ENCODE measurements at places on chromosomes 16 and 17.

DNA sequence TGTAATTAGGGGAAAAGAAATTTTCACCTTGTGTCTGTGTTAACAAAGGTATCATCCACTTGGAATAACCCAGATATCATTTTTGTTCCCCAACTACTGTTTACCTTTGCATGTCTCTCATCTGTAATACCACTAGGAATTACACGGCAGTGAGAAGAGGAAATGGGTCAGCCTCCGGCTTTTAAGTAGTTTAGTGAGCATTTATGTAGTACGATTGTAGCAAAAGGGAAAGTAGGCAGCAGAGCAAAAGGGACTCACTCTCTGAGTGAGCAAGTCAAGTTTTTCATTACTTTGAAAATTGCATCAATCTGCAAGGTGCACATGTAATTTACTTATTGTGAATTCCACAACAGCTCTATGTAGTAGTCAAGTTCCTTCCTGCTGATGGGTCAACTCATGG is 11.2 kb downstream of the PHF12 start:
- H3K27me3 ChIP-seq = no peaks in the 10 kb centered on the region
- H3K4me3 ChIP-seq = no peak overlapping the region
- no peak overlapping the region for H3K27ac ChIP-seq
- no peak for DNase-seq

- no peak overlapping the region for H3K27ac ChIP-seq
- H3K4me1 ChIP-seq = no peaks in the 10 kb centered on the region
- no peaks in the 10 kb centered on the region for H3K36me3 ChIP-seq
- no peak overlapping the region for H3K4me3 ChIP-seq
- H3K27me3 ChIP-seq = no peaks in the 10 kb centered on the region
- DNase-seq = no peak
Observed at GRCh38 chr17:13099089-13099735, 81.4 kb upstream of the ELAC2 start.

DNA sequence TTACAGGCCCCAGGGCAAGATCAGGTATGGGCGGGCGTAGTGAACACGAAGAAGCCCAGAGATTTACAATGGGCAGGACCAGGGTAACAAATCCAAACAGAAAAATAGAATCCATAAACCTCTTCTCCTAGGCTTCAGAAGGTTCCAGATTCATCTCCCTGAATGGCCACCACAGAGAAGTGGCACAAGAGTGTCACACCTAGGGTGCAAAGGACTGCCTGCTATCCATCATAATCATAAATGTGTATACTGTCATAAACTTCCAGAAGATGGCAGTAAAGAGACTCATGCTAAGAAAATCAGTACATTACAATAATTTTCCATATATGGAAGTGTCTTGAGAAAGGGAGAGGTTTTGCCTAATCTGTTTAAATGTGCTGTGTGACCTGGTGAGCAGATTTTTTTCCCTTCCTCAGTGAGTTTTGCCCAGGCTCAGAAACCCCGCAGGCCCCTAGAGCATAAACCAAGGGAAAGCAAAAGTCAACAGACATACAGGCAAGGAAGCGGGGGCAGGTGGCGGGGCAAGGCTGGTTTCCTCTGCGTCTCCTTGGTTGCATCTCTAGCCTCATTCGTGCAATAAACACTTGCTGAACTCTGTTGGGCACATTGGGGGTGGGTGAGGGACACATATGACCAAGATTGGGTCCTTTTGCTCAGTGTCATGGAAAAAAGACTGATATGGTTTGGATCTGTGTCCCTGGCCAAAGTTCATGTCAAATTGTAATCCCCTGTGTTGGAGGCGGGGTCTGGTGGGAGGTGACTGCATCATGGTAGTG is 92.0 kb upstream of the CDH5 start:
- H3K4me1 ChIP-seq = peaks cover 55% of the 10 kb centered on the region
- no peaks in the 10 kb centered on the region for H3K27me3 ChIP-seq
- no peak overlapping the region for H3K4me3 ChIP-seq
- H3K27ac ChIP-seq = no peak overlapping the region

DNA sequence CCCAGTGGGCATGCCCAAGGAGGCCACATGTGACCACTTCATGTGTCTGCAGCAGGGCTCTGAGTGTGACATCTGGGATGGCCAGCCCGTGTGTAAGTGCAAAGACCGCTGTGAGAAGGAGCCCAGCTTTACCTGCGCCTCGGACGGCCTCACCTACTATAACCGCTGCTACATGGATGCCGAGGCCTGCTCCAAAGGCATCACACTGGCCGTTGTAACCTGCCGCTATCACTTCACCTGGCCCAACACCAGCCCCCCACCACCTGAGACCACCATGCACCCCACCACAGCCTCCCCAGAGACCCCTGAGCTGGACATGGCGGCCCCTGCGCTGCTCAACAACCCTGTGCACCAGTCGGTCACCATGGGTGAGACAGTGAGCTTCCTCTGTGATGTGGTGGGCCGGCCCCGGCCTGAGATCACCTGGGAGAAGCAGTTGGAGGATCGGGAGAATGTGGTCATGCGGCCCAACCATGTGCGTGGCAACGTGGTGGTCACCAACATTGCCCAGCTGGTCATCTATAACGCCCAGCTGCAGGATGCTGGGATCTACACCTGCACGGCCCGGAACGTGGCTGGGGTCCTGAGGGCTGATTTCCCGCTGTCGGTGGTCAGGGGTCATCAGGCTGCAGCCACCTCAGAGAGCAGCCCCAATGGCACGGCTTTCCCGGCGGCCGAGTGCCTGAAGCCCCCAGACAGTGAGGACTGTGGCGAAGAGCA is 4.4 kb downstream of the WFIKKN2 start:
- H3K27ac ChIP-seq = no peak overlapping the region
- H3K36me3 ChIP-seq = no peaks in the 10 kb centered on the region
- H3K4me1 ChIP-seq = peaks cover 17% of the 10 kb centered on the region
- peaks cover 8% of the 10 kb centered on the region for H3K27me3 ChIP-seq
- no peak for DNase-seq

GRCh38 chr16:456891-457483 is 31.5 kb downstream of the RAB11FIP3 start:
- H3K27ac ChIP-seq = no peak overlapping the region
- no peak overlapping the region for H3K4me3 ChIP-seq
- H3K36me3 ChIP-seq = no peaks in the 10 kb centered on the region
- H3K27me3 ChIP-seq = no peaks in the 10 kb centered on the region
